ENCODE measurements at places on chromosomes 16 and 17.
A peak's percentile ranks its signal among the peaks of the same experiment; 100 is the strongest.

DNA sequence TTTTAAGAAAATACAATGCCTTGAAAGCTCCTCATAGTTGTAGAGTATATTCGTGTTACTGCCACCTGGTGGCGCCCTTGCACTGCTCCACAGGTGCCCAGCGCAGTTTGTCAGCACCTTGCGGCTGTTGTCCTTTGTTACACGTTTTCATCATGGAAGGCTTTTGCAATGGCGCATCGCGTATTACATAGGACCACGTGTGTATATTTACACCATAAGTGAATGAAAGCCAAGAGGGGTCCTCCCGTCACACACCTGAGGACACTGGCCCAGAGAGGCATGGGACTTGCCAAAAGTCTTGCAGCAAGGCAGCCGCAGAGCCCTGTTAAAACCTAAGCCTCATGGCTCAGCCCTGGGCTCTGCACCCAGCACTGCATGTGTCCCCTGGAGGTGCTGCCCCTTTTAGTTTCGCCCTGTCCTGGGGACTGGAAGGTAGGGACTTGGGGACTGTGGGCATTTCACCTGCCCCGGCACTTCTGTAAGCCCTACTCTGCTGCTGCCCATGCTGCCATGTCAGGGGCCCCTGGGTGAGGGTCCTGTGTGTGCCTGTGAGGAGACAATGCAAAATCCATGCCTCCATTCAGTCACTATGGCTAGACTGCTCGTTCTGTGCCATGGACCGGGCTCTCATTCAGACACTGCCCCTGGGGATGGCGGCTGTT is 24.3 kb downstream of the POLR3E start:
- DNase-seq: peak; percentile 70

DNA sequence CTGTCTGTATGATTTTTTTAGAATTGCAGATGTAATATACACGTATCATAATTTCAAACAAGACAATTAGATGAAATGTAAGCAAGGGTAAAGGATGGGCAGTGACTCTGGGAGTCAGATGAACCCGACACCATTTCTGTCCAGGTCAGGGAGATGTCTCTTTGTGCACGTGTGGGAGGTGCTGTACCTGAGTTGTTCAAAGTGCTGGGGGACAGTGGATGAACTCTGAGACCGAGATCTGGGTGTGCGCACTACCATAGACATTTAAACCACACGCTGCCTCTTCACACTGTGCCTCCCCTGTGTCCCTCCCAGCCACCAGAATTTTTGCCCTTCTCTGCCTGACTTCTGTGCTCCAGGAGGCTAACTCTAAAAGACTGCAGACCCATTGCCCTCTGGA is 5.9 kb upstream of the RGS9 start:
- no peak for DNase-seq

DNA sequence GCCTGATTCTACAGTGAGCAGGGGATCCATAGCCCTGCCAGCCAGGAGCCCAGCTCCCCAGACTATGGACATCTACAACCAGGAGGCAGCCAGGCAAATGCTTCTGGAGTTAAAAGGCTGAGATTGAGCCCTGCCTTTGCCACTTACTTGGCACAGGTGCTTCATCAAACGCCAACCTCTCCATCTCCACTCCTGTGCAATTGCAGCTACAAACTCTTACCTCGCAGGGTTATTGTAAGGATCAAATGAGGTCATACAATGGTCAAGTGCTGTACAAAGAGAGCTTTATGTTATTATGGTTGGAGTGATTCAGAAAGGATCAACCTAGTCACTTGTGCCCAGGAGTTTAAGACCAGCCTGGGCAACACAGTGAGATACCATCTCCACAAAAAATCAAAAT is 9.8 kb upstream of the MYO18A start:
- DNase-seq: no peak

DNA sequence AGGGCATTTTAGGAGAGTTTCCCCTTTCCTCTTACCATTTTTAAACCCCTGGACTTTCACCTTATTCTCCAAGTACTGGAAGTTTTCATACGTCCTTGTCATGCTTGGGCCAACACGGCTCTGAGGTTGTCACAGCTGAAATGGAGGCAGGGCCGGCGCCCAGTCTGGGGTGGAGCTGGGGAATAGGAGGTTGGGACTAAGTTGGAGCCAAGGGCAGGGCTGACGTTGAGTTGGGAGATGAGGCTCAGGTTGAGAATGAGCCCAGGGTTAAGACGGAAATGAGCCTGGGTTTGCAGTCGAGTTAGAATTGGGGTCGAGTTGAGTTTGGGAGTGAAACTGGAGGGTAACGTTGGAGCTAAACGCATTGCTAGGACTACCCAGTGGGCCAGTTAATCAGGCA is 1.3 kb downstream of the CLEC10A start:
- no peak for DNase-seq

- peak; percentile 81 for DNase-seq
Observed at GRCh38 chr17:4908711-4909496, 6.0 kb upstream of the CHRNE start.

GRCh38 chr16:978403-978802 is 3.2 kb upstream of the SOX8 start:
- DNase-seq: no peak

DNA sequence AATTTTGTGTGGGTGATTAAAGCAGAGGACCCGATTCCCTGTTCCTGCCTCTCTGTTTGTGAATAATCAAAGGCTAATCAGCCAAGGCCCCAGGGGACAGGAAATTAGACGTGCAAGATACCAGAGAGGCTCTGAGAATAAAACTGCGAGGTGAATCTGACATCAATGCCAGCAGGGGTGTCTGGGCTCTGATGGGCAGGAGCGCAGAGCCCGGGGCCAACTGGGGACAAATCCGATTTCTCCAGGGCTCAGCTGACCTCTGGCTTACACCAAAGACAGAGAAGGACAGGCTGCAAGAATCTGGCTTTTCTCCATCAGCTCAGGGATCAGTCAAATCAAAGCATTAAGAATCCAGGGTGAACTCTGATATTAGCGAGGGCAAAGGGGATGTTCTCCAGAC is 174.3 kb downstream of the XYLT1 start:
- DNase-seq: no peak

- DNase-seq: no peak
Observed at GRCh38 chr16:56278196-56278855, 87.0 kb downstream of the GNAO1 start.

DNA sequence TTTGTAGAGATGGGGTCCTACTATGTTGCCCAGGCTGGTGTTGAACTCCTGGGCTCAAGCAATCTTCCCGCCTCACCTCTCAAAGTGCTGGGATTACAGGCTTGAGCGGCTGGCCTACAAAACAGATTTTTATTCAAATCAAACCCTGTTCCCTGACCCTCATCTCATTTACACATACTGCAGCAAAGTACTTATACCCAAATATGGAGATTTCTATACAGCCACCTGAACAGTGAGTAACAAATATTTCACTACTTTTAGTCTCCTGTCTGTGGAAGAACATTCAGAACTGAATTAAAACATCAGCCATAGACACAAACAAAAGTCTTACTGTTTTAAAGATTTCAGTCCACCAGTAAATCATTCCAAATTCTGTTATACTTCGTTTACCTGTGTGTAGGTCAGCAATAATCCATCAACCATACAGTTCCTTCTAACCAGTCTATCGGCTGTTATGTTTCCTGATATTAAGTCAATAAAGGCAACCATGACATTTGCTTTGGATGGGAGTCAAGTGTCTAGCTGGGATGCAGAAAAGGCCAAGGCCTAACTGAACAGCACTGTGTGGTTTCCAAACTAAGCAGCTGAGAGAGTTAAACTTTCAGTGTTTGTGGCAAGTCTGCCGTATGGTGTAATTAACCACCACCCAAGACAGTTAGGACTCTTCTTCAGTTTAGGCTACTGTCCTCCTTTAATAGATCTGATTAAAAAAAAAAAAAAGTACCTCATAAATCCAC is 22.3 kb downstream of the ERN1 start:
- no peak for DNase-seq

GRCh38 chr16:16189842-16190241 is 33.5 kb downstream of the ABCC6 start:
- no peak for DNase-seq

DNA sequence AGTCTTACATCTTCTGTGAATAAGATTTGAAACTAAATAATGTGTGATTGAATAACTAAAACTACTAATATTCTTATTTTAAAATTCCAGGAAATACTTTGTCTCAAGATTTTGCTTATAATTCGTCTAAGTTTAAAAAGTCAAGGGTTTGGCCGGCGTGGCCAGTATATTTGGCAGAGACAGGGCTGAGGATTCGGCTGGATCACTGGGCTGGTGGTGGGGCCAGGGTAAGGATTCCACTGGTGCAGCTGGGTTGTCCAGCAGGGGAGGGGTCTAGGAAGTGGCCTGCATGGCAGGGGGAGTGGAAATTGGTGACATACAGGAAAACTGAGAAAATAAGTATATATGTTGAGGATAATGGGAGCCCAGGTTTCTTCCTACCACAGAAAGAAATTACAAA is 75.7 kb downstream of the MYO1D start:
- DNase-seq: no peak

- no peak for DNase-seq
Observed at GRCh38 chr16:24738895-24739294, 9.4 kb downstream of the TNRC6A start.
